Activated naive CD4-positive, alpha-beta T cell (primary cell): ENCODE measurements at places on chromosomes 3 and 15.

DNA sequence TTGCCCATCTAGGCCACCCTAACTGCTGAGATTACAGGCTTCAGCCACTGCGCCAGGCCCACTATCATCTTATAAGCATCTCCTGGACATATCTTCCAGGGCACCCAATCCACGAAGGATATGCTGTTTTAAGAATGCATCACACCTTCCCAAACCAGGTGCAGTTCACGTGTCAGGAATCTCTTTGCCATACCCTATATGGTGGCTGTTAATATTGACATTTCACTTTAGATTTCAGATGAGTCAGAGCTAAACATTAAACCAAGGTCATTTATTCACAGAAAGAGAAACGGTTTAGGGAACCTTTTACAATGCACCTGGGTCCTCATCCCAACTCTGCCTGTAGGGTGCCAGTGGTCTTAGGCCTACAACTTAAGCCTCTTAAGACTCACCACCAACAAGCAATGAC is 85.7 kb downstream of the TBL1XR1 start:
- DNase-seq = no peak

GRCh38 chr3:135057996-135058395 is 262.9 kb downstream of the EPHB1 start:
- no peak for DNase-seq

GRCh38 chr15:28181366-28181765 is 82.3 kb upstream of the OCA2 start:
- DNase-seq = no peak

GRCh38 chr3:78918361-78919020 is 849.3 kb downstream of the ROBO1 start:
- DNase-seq = no peak

DNA sequence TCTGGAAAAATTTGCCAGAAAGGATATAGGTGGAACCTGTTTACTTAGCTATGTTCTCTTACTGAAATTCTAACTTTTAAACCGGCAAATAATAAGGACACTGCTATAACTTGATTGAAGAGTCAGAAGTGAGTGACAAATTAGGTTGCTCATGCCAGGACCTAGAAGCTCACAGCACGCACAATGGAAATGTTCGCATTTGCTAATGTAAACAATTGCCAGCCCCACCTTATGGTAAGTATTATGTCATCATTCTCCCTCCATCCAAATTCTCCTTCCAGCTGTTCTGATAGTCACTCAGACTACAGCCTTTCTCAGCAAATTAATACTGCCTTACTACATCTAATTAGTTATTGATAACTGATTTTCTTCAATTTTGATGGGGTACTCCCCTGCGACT is 4.8 kb upstream of the STXBP5L start:
- no peak for DNase-seq

GRCh38 chr3:121718205-121718846 is 31.2 kb downstream of the GOLGB1 start:
- no peak for DNase-seq

- no peak for DNase-seq
Measured at GRCh38 chr3:123679712-123680386, 95.0 kb upstream of the HACD2 start.

- no peak for DNase-seq
Measured at GRCh38 chr3:127063916-127064315, 81.0 kb downstream of the PLXNA1 start.

GRCh38 chr3:188019727-188020126 is 134.2 kb upstream of the LPP start:
- DNase-seq = no peak

GRCh38 chr15:98113327-98113726 is 152.8 kb downstream of the ARRDC4 start:
- DNase-seq = no peak

DNA sequence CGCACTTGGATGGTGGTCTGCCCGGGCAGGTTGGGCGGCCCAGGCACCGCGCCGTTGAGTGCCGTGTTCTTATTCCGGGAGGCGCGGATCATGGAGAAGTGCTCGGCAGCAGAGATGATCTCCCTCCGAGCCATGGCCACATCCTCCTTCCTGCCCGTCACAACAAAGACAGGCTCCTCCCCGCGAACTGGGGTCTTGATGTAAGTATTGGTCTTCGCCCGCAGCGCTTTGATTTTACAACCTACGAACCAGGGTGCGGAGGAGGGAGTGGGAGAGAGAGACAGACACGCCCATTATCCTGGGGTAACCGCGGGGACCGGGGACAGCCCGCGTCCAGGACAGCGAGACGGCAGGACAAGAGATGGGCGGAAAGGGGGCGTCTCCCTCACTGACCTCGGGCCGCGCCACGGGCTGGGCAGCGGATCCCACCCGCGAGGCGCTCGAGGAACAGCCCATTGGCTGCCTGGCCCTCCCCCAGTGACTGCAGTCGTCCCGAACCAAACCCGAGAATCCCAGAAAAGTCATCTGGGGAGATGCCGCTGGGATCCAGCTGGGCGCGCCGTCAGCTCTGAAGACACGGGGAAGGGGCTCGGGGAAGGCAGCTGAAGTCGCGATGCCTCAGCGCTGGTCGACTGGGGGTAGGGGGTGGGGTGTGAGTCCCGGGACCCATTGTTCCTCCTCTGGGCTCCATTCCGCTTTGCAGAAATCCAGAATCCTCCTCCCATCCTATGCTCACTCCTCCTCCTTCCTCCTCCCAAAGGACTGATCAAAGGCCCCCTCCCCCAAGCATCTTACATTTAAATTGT is 1.2 kb downstream of the MEX3B start:
- DNase-seq = no peak
